ENCODE measurements at places on chromosomes 7 and 10. TPM values are rescaled to one million over a fixed set of nuclear protein-coding genes. Genes with fewer than 3 reads are reported as not detected.

Gene SGCE
- total RNA-seq, result 78.4 TPM

Gene GIMAP5
- under 0.01 TPM for total RNA-seq

Gene NPY4R
- total RNA-seq, result not detected

Gene TMEM270
- total RNA-seq, result not detected

Gene PPP1R3C
- 45.8 TPM for total RNA-seq

Gene GATAD1
- total RNA-seq, result 30.1 TPM

Gene MOGAT3
- total RNA-seq, result not detected

Gene FAM24A
- total RNA-seq, result not detected

Gene RPEL1
- total RNA-seq, result under 0.01 TPM

Gene ANKRD22
- not detected for total RNA-seq

Gene AGAP9
- 2.6 TPM for total RNA-seq

Gene AZGP1
- total RNA-seq, result 0.33 TPM

Gene MRPS33
- total RNA-seq, result 24.2 TPM

Gene VGF
- 249 TPM for total RNA-seq

Gene ASB4
- not detected for total RNA-seq

Gene TDRD1
- total RNA-seq, result 0.62 TPM

Gene TMEM273
- total RNA-seq, result not detected

Gene BMPER
- 5.0 TPM for total RNA-seq

Gene GIMAP2
- total RNA-seq, result 2.9 TPM

Gene AKR1E2
- 24.9 TPM for total RNA-seq

Gene C10orf143
- total RNA-seq, result 0.44 TPM

Gene CXCL12
- 16.2 TPM for total RNA-seq

Gene CLDN12
- total RNA-seq, result 66.2 TPM

Gene COL28A1
- total RNA-seq, result 0.55 TPM

Gene KLF6
- 47.7 TPM for total RNA-seq

Gene MARVELD1
- 23.7 TPM for total RNA-seq

Gene PON1
- not detected for total RNA-seq

Gene SNX8
- total RNA-seq, result 18.2 TPM

Gene SLC18A2
- not detected for total RNA-seq

Gene ZPBP
- total RNA-seq, result not detected

Gene MMP21
- total RNA-seq, result under 0.01 TPM

Gene ZYX
- total RNA-seq, result 37.0 TPM

Gene TMEM213
- not detected for total RNA-seq

Gene ADIRF
- total RNA-seq, result 73.0 TPM

Gene ANKRD2
- total RNA-seq, result 0.66 TPM

Gene NAT16
- total RNA-seq, result under 0.01 TPM
